Right renal pelvis (tissue), 4 donors: ENCODE measurements at places on chromosomes 16 and 17. TPM values are rescaled to one million over a fixed set of nuclear protein-coding genes. Genes with fewer than 3 reads are reported as not detected.

DNA sequence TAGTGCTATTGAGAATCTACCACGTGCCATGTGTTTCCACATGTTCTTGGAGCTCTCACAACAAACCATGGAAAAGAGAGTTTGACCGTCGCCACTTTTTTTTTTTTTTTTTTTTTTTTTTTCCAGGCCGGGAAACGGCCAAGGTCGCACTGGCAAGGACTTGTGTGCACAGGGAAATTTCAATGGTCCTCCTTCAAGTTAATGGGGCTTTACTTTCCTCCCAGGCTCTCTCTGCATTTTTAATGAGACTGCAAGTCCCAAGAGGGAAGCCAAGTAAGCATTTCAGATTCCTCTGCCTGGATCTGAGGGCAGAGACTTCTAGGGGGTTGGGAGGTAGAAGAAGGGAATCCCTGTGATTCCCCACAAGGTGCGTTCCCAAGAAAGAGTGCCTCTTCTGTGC is 94.7 kb upstream of the MPHOSPH6 start:
- peak; percentile 17 for DNase-seq

The GDPD1 gene
- polyA plus RNA-seq = 10.6 TPM

DNA sequence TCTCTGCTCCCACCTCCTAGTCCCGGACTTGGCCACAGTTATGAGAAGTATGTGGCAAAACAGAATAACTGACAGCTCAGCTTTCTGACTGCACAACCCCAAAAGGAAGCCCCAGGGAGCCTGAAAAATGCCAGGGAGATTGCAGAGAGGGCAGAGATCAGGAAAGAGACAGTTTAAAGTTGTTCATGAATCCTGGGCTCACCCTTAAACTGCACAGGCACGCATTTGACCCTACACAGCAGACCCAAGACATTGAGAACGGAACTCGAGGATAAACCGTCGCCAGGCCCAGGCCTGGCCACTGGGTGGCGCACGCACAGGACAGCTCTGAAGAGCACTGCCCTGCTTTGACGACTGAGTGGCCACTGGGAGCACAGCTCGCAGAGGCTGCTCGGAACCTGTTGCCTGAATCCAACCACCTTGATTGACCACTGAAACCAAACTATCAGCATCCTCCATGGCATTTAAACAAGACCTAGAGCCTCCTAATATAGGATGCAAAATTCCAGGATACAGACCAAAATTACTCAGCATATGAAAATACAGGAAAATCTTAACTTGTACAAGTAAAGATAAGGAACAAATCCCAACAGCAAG is 114.0 kb downstream of the C16orf95 start:
- DNase-seq = no peak

The SPIRE2 gene
- 11.0 TPM for polyA plus RNA-seq

The RAB37 gene
- 5.3 TPM for polyA plus RNA-seq

GRCh38 chr16:66947302-66948065 is 12.2 kb downstream of the CES2 start:
- DNase-seq = peak; percentile 76

- DNase-seq = no peak
These were observed 12.6 kb downstream of the GRB7 start for GRCh38 chr17:39750131-39751015.

DNA sequence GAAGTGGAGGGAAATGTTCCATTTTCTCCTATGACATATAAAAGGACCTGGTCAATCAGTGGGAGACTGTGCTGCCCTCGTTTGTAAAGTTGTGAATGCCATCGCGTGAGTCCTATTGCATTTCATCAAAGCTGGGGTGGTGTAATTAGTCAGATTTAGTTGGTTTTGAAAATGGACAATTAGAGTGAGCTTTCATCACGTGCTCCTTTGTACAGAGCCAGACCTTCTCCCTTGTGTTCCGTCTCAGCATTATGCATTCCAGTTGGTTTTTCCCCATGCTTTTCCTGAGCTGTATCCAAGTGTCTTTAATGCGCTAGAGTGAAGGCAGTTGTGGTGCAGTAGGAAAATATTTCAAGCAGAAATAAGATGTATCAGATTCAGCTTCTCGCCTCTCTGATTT is 10.4 kb downstream of the SEC14L1 start:
- DNase-seq = no peak

- DNase-seq = peak; percentile 90
These were observed at the start of gene TMEM101 for GRCh38 chr17:44014437-44015172. TMEM101 (minus strand) TSS chr17:44014963; CDS start chr17:44014952, 11 bp downstream.

- DNase-seq = no peak
These were observed 58.1 kb downstream of the ZFHX3 start for GRCh38 chr16:72989579-72990551.

GRCh38 chr17:28514561-28515002 is 8.4 kb downstream of the FOXN1 start:
- DNase-seq = no peak

GRCh38 chr17:34909040-34909439 is 52.2 kb downstream of the CCT6B start:
- no peak for DNase-seq

- DNase-seq = no peak
These were observed 11.5 kb upstream of the PRSS54 start for GRCh38 chr16:58306327-58306726.

GRCh38 chr16:89371968-89372634 is 118.3 kb downstream of the ANKRD11 start:
- no peak for DNase-seq

The LDHD gene
- 5.7 TPM for polyA plus RNA-seq

The TADA2A gene
- polyA plus RNA-seq = 28.2 TPM

DNA sequence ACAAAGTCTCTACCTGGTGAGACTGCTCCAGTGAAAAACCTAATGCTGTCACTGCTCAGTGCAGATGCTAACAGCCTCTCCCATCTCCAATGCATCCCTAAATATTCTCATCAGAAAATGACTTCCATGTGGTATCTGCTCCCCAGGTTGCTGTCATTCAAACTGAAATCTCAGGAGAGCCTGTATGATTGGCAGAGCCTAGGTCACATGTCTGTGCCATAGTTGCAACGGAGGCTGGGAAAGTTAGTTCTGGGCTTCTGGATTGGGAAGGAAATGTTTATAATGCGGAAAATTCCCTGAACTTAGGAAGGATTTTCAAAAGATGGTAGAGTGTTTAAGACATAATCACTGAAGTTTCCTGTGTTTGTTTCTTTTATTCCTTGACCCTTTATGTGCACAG is 206.4 kb upstream of the ZKSCAN2 start:
- DNase-seq = no peak

- DNase-seq = no peak
These were observed 313.8 kb downstream of the C16orf95 start for GRCh38 chr16:87003414-87003755.

DNA sequence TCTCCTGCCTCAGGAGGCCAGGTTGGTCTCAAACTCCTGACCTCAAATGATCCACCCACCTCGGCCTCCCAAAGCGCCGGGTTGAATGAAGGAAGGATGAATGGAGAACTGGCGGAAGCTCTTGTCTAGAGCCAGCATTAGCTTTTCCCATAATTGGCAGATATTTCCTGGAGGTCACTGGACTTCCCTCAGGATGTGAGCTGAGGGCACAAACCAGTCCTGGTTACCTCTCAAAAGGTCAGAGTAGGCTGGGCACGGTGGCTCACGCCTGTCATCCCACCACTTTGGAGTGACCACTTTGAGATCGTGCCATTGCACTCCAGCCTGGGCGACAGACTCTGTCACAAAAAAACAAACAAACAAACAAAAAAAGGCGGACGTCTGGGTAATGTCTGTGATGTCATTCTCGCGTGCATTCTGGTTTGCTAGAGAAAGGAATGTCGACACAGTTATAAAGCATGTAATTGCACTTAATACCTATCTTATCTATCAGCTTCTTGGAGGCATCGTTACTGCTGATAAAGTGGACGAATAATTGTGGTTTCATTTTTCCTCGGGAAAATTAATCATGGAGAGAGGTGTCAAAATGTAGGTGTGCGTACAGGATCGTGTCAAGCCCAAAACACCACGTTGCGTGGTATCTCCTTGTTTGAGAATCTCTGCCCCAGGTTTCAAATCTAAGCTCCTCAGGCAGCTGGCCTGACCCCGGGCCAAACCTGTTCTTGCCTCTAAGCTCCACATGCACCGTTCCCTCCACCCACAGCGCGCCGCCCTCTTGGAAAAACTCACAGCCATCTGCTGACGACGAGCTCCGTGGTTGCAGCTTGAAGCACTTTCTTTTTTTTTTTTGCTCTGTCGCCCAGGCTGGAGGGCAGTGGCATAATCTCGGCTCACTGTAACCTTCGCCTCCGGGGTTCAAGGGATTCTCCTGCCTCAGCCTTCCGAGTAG is 6.4 kb upstream of the CRK start:
- DNase-seq = no peak

The NPIPB9 gene
- 1.00 TPM for polyA plus RNA-seq

DNA sequence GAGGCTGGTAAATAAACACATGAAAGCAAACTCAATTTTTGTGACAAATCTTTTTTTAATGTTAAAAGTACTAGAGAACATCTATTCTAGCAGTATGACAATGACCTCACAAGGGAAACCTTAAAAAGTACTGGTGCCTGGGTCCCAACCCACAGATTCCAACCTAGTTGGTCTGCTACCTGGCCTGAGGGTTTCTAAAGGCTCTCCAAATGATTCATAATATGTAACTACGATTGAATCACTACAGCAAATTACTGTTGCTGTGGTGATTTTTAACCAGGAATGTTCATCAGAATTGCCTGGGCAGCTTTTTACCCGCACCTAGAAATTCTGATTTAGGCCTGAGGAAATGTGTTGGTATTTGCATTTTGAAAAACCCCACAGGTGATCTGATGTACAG is 26.1 kb downstream of the CDR2 start:
- no peak for DNase-seq

DNA sequence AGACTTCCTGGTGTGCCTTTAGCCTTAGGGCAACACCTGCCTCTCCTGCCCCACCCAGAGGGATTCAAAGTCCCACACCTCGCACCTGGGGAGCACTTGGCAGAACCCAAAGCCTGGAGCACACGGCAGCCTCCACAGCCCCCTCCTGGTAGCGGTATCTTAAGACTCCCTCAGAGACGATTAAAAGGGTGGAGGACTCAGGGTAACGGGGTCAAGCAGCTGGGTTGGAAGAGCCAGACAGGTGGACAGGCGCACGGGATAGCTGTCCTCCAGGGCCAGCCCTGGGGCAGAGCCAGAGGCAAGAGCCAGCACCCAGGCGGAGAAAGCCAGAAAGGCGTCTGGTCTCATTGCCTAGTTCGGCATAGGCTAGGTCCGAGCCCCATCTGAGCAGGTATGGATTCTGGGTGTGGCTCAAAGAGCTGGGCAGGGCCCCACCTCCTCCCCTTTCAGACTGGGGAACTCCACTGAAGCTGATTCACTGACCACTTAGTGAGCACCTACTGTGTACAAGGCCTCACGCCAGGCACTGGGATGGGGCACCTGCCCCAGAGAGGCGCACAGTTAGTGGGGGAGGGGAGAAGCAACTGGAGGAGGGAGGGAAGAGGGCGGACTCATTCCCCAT is 55.0 kb upstream of the MEAK7 start:
- no peak for DNase-seq

DNA sequence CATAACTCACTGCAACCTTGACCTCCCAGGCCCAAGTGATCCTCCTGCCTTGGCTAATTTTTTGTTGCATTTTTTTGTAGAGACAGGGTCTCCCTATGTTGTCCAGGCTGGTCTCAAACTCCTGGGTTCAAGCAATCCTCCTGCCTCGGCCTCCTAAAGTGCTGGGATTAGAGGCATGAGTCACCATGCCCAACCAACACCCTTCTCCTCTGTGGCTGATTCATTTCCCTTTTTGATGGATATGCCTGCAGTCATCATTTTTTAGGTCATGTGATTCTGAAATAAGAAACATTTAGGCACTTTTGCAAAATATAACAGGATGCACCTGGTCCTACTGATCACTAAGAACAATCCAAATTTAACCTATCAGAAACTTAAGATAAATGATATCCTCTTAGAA is 44.0 kb upstream of the YPEL2 start:
- no peak for DNase-seq

DNA sequence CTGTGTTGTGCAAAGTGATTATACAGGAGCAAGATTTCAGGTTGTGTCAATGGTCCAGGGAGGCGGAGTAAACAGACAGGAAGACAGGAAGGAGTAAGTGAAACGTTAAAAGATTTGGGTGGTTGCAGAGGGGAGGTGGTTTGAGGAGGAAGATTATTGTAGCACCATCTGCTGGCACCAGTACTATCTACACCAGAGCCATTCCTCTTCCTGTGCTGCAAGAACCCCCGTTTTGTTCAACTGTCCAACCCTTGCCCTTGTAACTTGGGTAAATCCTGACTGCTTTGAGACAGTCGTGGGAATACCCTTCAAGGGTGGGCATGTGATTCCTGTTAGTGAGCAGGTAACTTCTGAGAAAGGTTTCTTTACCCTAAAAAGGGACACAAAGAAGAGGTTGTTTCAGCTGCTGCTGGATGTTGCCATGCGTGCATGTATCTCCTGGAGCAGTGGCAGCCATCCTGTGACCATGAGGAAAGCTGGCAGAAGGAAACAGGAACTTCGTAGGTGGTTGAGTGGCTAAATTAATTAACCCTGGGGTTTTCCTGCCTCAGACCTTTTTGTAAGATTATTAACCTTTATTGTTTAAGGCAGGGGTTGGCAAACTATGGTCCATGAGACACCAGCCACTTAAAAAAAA is 124.1 kb downstream of the PRKCA start:
- DNase-seq = no peak

The CFAP52 gene
- 2.7 TPM for polyA plus RNA-seq

The ZDHHC1 gene
- polyA plus RNA-seq = 13.2 TPM

GRCh38 chr16:57510016-57510871 is 24.0 kb upstream of the DOK4 start:
- no peak for DNase-seq

DNA sequence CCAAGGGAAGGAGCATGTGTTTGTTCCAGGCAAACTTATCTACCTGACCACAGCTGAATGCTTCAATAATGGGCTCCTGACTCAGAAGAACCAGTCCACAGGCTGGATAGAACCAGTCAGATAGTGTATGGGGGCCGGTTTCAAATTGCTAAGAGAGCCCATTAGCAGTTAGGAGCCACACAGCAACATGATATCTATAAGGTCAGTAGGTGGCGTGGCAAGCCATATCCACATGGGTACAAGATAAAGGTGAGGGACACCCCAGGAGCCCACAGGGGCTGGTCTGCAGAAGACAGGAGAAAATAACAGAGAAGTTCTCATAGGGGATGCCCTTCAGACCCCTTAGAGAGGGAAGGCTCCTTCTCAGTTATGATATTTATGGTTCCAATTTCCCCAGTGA is 31.6 kb upstream of the CDRT15 start:
- DNase-seq = no peak
